ENCODE measurements at places on chromosomes 16 and 17. TPM values are rescaled to one million over a fixed set of nuclear protein-coding genes. Genes with fewer than 3 reads are reported as not detected.

FBXL20 gene
- total RNA-seq, result 8.1 TPM

TSPAN10 gene
- 5.2 TPM for total RNA-seq

PYDC1 gene
- not detected for total RNA-seq

ITGB3 gene
- 3.5 TPM for total RNA-seq

DNAAF1 gene
- 0.50 TPM for total RNA-seq

RMI2 gene
- total RNA-seq, result 36.5 TPM

SLC5A11 gene
- 0.40 TPM for total RNA-seq

NEK8 gene
- total RNA-seq, result 4.7 TPM

CDH3 gene
- 0.45 TPM for total RNA-seq

C1QBP gene
- 587 TPM for total RNA-seq

PNPO gene
- 18.7 TPM for total RNA-seq

KRT27 gene
- total RNA-seq, result not detected

PDIA2 gene
- 0.13 TPM for total RNA-seq

NPIPA7 gene
- total RNA-seq, result 17.9 TPM

ALKBH5 gene
- total RNA-seq, result 57.5 TPM

ACSM3 gene
- 4.6 TPM for total RNA-seq

LPCAT2 gene
- 5.7 TPM for total RNA-seq

TMEM88 gene
- total RNA-seq, result 0.43 TPM

TMEM204 gene
- not detected for total RNA-seq

KRTAP2-2 gene
- not detected for total RNA-seq

SDK2 gene
- 0.33 TPM for total RNA-seq

ICAM2 gene
- not detected for total RNA-seq

C16orf74 gene
- 17.1 TPM for total RNA-seq

TSNAXIP1 gene
- 0.34 TPM for total RNA-seq

SPOP gene
- 40.6 TPM for total RNA-seq

HOXB4 gene
- total RNA-seq, result 0.12 TPM

TMC7 gene
- 7.6 TPM for total RNA-seq

WFIKKN1 gene
- total RNA-seq, result 0.17 TPM

SLC13A2 gene
- total RNA-seq, result 0.10 TPM

PRAC2 gene
- not detected for total RNA-seq

FBXO39 gene
- total RNA-seq, result not detected

MYO1D gene
- total RNA-seq, result 2.2 TPM

CHST5 gene
- not detected for total RNA-seq

VASN gene
- 6.7 TPM for total RNA-seq

ZC3H18 gene
- 55.0 TPM for total RNA-seq

ALDH3A1 gene
- 783 TPM for total RNA-seq

CFAP97D1 gene
- 0.07 TPM for total RNA-seq

DNAI2 gene
- not detected for total RNA-seq

COL1A1 gene
- total RNA-seq, result 7.9 TPM

SLC35G6 gene
- total RNA-seq, result not detected

Measured in A549 treated with RU486 at 1 μM for 4 hours (cell line).